Endodermal cell (in vitro differentiated cells): ENCODE measurements at places on chromosomes 11 and 22. TPM values are rescaled to one million over a fixed set of nuclear protein-coding genes. Genes with fewer than 3 reads are reported as not detected.

The GRM5 gene
- 0.09 TPM in 2 replicates for total RNA-seq

The CRYBB3 gene
- total RNA-seq, result 0.36 and 0.97 TPM in 2 replicates

The C11orf65 gene
- 0.66 and 1.3 TPM in 2 replicates for total RNA-seq

The CSTF3 gene
- total RNA-seq, result 39.2 to 80.9 TPM (median 72.1 TPM) in 3 replicates

The GRK3 gene
- total RNA-seq, result 15.2 to 21.0 TPM (median 18.3 TPM) in 3 replicates

The OR51T1 gene
- not detected in 2 replicates for total RNA-seq

The XKR3 gene
- not detected in 3 replicates for total RNA-seq

The PGA4 gene
- total RNA-seq, result 0.52 and 0.62 TPM in 2 replicates

The DTX4 gene
- 14.8 and 16.1 TPM in 2 replicates for total RNA-seq

The LRRN4CL gene
- 0.26 to 0.55 TPM (median 0.38 TPM) in 3 replicates for total RNA-seq

The OR4C46 gene
- not detected in 3 replicates for total RNA-seq

The SSTR3 gene
- total RNA-seq, result 0.11 to 0.34 TPM (median 0.21 TPM) in 3 replicates

The MRGPRG gene
- not detected in 2 replicates for total RNA-seq

The FAM227A gene
- 6.0 and 9.1 TPM in 2 replicates for total RNA-seq

The ALDH3B2 gene
- not detected in 3 replicates for total RNA-seq

The OR4D5 gene
- 0.24 TPM in 1 of 2 replicates, not detected in the other for total RNA-seq

The H19 gene
- 0.40 to 0.55 TPM (median 0.42 TPM) in 3 replicates for total RNA-seq

The CBX7 gene
- total RNA-seq, result 13.6 and 14.2 TPM in 2 replicates

The CACNA1I gene
- 1.0 to 13.7 TPM (median 1.2 TPM) in 3 replicates for total RNA-seq

The OR8K5 gene
- total RNA-seq, result not detected in 3 replicates

The ADM2 gene
- 4.2 to 5.4 TPM (median 4.3 TPM) in 3 replicates for total RNA-seq

The C11orf42 gene
- not detected in 3 replicates for total RNA-seq

The SMDT1 gene
- total RNA-seq, result 40.2 and 41.3 TPM in 2 replicates

The GGTLC3 gene
- not detected in 2 replicates for total RNA-seq

The TOLLIP gene
- 37.3 to 41.8 TPM (median 37.4 TPM) in 3 replicates for total RNA-seq

The NAA40 gene
- 46.6 to 63.6 TPM (median 53.5 TPM) in 3 replicates for total RNA-seq

The SNX32 gene
- total RNA-seq, result 2.7 to 4.3 TPM (median 2.8 TPM) in 3 replicates

The UBQLN3 gene
- not detected in 2 replicates for total RNA-seq

The TMEM191C gene
- 3.0 to 4.6 TPM (median 4.0 TPM) in 3 replicates for total RNA-seq

The IL10RA gene
- 0.46 to 0.63 TPM in 2 of 3 replicates, not detected in the other for total RNA-seq

The TBX1 gene
- total RNA-seq, result 0.31 TPM in 1 of 3 replicates, not detected in the others

The DEFB131B gene
- not detected in 3 replicates for total RNA-seq

The CD82 gene
- total RNA-seq, result 1.7 to 5.1 TPM (median 3.5 TPM) in 3 replicates

The INSC gene
- total RNA-seq, result not detected in 2 replicates

The PTPRCAP gene
- total RNA-seq, result 0.49 TPM in 1 of 3 replicates, not detected in the others

The OR8D1 gene
- not detected in 3 replicates for total RNA-seq

The CCDC188 gene
- not detected in 2 replicates for total RNA-seq

The LMO2 gene
- 1.2 and 1.6 TPM in 2 replicates for total RNA-seq

The PHOX2A gene
- 0.29 to 0.31 TPM in 2 of 3 replicates, not detected in the other for total RNA-seq

The PGA5 gene
- 0.59 and 0.75 TPM in 2 replicates for total RNA-seq

The MMP8 gene
- not detected in 3 replicates for total RNA-seq

The C11orf87 gene
- total RNA-seq, result not detected in 3 replicates

The APOC3 gene
- not detected in 2 replicates for total RNA-seq
